ENCODE measurements at places on chromosomes 11 and 22.

DNA sequence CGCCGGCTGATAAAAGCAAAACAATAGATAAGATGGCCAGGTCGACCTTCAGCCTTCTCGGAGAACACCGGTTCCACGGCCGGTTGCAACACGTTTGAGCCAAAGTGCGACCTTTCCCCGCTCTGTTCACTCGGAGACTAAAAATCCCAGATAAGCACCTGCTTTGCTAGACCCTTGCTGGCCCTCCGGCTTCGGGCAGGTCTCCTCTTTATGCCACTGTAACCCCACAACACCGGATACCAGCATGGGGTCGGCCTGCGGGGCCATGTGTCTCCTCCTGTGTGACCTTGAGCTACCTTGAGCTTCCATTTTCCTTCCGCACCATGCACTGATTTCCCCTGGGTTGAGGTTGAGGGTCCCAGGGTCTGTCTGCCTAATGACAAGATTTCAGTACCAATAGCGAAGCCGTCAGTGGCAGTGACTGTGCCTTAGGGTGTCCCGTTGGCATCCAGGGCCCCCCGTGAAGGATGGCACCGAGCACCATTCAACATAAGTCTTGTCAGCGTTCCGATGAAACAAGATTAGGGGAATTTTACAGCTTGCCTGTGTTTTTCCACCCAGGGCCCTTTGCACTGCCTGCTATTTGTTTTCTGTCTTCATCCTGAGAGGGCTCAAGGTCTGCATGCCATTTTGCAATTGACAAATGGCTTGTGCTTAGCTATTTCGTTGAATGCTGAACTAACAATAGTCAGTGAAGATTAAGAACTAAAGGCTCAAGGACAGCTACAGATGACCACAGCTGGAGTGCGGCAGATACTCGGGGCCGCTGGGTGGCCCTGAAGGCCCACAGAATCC is 118.6 kb downstream of the KCNQ1 start:
- DNase-seq, result no peak

DNA sequence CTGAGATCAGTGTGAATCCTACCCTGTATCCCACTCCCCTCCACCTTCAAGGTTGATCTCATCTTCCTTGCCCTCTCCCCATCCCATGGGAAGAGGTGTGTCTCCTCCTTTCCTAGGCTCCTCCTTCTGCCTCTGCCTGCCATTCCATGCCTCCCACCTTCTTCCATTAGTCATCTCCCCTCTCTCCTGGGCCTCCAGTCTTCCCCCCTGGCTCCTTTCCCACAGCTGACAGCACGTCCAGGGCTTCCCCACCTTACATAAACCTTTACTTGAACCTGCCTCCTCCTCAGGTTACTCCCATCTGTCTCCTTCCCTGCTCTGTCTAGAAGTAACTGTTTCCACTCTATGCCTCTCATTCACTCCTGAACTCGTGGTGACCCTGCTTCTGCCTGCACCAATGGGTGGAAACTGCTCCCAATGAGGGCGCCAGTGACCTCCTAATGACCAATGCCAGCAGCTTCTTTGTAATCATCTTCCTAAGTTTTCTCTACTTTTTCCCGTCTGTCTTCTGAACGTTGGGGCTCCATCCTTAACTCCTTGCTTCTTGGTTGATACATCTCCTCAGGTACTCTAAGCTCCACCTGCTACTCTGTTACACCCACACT is 266.9 kb upstream of the NARS2 start:
- DNase-seq, result no peak

DNA sequence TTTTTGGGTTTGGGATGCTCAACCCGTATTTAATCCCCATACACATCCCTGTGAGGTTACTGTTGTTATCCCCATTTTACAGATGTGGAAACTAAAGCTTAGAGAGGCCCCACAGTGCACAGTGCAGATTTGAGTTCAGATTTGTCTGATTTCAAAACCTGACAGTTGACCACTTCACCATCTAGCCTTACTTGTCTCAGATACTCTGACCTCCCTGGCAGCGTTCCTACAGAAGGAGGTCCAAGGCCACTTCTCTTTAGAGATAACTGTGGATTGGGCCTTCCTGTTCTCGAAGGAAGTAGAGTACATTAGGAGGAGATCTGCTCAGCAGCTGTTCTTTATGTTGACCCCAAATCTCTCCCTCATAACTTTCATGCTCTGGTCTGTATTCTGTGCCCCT is 46.7 kb upstream of the CTTN start:
- no peak for DNase-seq

GRCh38 chr11:78189851-78190250 is 1.1 kb downstream of the USP35 start:
- no peak for DNase-seq

GRCh38 chr11:32154275-32154674 is 63.4 kb downstream of the RCN1 start:
- DNase-seq, result no peak

DNA sequence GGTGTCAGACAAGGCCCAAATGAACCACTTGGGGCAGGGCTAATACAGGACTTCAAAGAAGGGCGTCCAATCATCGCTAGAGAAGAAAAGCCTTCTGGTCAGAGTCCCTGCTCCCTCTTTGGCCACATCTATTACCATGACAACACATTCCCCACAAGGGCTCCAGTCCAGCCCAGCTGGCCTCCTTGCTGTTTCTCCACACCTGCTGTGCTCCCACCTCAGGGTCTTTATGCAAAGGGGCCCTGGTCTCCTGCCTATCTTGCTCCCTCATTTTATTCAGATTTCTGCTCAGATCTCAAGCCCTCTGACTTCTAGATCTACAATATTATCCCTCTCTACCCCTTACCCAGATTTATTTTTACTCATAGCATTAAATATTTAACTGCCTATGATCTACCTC is 58.0 kb upstream of the KIRREL3 start:
- no peak for DNase-seq
